ENCODE measurements at places on chromosomes 11 and 22.

DNA sequence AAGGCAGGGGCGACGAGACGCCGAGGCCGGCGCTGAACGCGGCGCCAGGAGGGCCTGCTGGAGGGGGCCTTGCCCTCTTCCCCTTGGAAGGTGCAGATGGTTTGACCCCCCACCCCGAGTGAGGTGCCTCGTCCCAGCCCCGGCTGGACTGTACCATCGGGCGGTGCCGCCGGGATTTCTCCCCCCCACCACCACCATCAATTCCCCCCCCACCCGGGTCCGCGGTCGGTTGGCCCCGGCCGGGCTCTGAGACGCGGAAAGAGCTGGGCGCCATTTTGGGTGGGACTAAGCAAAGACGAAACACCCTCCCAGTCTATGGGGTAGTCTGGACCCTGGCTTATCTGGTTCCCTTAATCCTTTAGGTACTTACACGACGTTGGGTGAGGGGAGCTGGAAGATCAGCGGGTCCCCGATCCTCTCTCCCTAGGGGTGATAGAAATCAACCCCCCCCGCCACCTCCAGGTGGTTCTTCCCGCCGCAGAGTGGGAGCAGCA, at the start of gene PRDM10:
Gene PRDM10, minus strand, starts transcription at position 484 of the 494 bp plus-strand sequence. CDS start 41,871 bp downstream, outside the sequence.
- DNase-seq, result peak; percentile 96

GRCh38 chr22:19615001-19615461, 90.8 kb upstream of the CLDN5 start:
- DNase-seq, result no peak

DNA sequence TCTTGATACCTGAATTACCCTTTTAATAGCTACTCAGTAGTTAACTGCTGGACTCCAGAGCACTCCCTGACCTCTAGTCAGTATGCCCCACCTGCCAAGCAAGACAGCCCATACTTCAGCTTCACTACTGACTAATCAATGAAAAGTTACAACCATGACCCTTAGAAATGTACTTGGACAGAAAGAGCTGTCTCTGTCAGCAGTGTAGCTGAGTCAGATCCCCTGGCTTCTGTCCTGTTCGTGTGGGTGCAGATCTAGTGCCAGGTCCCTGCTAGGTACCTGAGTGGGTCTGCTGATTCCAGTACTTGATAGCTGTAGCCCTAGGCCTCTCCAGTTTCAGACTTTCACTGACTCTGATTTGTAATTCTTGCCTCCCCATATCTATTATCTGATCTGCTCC, 265.8 kb upstream of the POU2AF2 start:
- no peak for DNase-seq

DNA sequence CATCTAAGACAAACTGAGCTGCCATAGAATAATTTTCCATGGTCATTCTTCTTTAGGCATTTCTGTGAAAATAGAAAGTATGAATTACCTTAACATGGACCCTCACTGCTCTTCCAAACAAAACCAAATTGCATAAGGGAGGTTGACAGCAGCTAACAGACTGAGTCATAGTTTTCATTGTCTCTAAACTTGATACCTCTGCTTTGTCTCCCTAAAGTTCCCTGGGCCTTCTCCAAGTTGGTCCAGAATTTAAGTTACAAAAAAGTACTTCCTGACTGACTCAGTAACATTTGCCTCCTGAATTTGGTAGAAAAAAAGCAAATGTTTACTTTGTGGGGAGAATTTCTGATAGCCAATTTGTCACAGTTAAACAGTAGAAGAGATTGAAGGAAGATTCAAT, 3.0 kb downstream of the OR8D1 start:
- DNase-seq, result no peak

DNA sequence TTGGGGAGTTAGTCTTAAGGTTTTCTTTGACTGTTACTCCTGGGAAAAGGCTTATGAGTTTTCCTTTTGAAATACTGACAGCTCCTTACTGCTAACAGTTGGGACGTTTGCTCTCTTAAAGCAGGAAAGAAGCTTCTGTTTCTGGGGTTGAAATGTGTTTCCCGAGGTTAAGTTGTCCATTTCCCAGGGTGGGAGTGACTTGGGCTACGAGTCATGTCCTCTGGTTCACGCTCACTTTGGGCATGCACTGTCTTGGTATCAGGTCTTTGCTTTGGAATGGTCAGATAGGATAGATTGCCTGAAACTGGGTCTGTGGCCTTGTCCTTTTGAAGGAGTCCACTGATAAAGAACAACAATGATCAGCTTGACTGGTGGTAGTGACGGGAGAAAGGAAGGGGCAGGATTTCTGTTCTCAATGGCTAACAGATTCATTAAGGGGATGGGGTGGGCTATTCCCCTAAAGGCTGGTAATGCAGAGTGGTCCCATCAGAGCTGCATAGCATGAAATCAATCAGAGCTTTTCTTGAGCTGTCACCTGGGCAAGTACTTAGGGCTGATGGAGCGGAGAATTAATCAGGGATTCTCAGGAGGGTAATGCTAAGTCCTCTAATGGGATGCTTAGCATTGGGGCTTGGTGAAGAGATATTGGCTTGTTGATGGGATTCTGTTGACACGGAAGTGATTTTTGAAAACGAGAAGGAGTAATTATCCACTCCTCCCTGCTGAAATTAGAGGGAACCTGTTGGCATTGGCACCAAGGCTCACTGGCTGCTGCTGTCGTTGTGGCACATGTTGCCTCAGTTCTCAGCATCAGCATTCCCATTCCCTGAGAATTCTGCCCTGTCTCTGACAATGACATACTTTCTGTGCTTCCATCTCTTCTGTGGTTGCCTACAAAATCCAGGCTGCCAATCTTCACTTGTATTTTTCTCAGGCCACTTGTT, 81.6 kb downstream of the TEAD1 start:
- DNase-seq, result no peak

DNA sequence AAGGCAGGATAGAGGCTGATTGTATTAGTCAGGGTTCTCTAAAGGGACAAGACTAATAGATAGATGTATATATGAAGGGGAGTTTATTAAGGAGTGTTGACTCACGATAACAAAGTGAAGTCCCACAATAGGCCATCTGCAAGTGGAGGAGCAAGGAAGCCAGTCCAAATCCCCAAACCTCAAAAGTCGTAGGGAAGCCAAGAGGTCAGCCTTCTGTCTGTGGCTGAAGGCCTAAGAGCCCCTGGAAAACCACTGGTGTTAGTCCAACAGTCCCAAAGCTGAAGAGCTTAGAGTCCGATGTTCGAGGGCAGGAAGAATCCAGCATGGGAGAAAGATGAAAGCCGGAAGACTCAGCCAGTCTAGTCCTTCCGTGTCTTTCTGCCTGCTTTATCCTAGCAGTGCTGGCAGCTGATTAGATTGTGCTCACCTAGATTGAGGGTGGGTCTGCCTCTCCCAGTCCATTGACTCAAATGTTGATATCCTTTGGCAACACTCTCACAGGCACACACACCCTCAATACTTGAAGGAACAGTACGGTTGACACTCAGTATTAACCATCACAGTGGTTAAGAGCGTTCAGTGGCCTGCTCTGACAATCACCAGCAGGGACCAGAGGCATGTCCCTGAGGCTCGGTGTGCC, 135.6 kb downstream of the CSNK2A3 start:
- DNase-seq, result no peak

- DNase-seq, result no peak
These were observed 97.1 kb upstream of the SYT13 start for GRCh38 chr11:45383224-45383623.

DNA sequence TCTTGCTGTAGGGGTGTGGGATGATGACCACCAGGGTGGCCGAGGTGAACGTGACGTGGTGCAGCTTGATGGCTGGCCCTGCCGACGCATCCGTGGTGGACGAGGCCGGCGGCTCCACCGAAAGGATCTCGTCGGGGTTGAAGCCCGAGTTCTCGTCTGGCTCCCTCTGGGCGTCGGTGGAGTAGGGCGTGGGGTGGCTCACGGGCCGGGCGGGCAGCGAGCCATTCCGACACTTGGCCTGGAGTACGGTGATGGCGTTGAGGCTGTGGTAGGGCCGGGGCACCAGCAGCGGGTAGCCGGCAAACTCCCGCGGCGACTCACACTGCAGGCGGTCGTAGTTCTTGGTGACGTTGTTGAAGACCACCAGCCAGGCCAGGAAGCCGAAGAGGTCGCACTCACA, 52.7 kb downstream of the ELFN2 start:
- DNase-seq, result no peak

GRCh38 chr22:20040327-20041200, 19.7 kb downstream of the TANGO2 start:
- no peak for DNase-seq

DNA sequence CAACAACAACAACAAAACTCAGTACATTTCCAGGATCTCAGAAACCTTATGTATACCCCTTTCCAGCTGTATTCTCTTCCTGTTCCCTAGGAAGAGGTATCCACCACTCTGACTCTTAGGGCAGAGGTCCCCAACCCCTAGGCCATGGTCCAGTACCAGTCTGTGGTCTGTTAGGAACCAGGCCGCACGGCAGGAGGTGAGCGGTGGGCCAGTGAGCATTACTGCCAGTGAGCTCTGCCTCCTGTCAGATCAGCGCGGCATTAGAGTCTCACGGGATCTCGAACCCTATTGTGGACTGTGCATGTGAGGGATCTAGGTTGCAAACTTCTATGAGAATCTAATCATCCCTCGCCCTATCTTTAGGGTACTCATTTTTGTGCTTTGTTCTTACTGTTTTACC, 43.9 kb upstream of the LMO1 start:
- DNase-seq, result no peak

DNA sequence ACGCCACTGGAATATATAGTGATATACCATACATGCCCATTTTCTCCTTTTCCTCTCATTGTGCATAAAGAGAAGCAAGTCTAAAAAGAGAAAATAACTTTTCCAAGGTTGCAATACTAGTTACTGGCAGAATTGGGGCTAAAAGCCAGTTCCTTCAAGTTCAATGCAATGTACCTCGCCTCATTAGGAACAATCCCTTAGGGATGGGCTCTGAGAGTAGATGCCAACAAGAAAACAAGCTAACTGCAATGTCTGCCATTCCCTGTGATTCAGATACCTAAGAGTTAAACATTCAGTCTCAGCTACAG, 114.3 kb downstream of the RBFOX2 start:
- DNase-seq, result no peak

GRCh38 chr11:9550191-9550628, 23.3 kb upstream of the WEE1 start:
- DNase-seq, result no peak

GRCh38 chr22:44391015-44391414, 78.3 kb upstream of the SHISAL1 start:
- DNase-seq, result peak; percentile 49

DNA sequence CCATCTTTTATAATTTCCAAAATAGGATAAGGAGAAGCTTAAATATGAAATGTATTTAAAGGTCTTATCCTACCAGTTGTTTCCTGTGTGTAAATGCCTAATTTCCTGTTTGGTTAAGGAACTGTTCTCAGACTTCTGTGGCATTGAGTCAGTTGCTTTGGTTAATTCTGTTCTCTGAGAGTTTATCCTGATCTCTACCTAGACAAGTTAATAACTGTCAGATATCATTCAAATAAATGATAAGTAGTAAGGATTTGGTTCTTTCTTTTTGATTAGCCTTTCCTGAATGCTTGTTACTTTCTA, 39.5 kb downstream of the CTNND1 start:
- no peak for DNase-seq

- no peak for DNase-seq
These were observed 48.2 kb upstream of the SMCO4 start for GRCh38 chr11:93591247-93591898.

GRCh38 chr11:12503039-12503484, 125.7 kb downstream of the PARVA start:
- DNase-seq, result no peak

DNA sequence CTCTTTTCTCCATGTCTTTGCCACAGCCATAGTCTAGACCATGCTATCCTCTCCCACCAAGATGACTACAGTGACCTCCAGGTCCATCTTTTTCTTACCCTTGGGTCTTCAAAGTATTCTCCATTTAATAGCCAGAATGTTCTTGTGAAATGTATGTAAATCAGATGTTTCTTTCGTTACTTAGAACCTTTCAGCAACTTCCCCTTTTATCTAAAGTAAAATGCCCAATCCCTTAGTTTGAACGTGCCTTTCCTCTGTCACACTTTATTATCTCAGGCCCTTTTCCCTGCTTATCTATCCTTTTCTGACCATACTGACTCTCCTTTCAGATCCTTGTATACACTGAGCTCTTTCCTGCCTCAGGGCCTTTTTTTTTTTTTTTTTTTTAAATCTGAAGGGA, 17.9 kb downstream of the RBM4B start:
- no peak for DNase-seq

DNA sequence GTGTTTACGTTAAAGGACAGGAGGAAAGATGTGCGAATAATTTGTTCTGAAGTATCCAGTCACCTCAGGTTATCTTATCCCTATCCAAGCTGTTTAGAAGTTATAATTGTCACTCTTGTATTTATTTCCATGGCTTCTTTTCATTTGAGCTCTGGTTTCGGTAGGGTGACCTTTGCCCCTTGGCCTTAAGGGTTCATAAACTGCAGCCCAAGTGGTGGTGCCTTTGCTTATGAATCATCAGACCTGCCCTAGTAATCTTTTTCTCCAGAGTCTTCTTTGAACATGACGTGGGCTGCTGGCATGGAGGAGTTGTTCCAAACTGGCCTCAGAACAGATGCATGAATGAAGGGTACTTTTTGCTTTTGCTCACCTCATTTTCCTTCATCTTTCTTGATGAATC, 6.5 kb upstream of the CRYBB3 start:
- DNase-seq, result no peak

- no peak for DNase-seq
These were observed 18.5 kb upstream of the BAIAP2L2 start for GRCh38 chr22:38129021-38129420.

GRCh38 chr11:123145661-123146060, 49.4 kb downstream of the CLMP start:
- DNase-seq, result no peak

- DNase-seq, result peak; percentile 49
These were observed 9.7 kb upstream of the PGA3 start for GRCh38 chr11:61193596-61193995.

DNA sequence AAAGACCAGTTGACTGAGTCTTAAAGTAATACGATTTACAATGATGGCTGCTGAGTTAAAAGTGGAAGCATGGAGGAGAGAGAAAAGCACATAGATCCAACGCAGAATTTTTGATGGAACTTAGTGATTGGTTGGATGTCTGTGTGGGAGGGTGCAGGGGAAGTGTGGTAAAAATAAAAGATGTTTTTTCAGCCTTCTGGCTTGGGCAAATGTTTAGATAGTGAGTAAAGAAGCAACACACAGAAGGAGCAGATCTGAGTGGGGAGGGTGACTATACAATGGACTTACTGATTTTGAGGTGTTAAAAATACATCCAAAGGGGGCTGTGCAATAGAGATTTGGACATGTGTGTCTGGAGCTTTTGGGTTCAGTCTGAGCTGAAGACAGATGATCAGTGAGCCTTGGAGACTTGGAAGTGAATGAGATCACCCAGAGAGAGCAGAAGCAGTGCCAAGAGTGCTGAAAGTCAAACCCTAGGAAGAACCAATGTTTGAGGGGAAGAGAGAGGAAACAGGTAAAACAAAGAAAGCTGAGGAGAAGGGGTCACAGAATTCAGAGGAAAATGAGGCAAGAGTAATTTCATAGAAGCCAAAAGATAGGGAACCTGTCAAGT, 8.6 kb downstream of the GRIA4 start:
- no peak for DNase-seq

GRCh38 chr11:13939961-13940906, 22.3 kb upstream of the SPON1 start:
- DNase-seq, result no peak
